ENCODE measurements at places on chromosomes 16 and 17.

GRCh38 chr17:66322764-66323163, 20.4 kb downstream of the PRKCA start:
- no peak for DNase-seq

- no peak for DNase-seq
These were observed 154.3 kb upstream of the ZFHX3 start for GRCh38 chr16:73202161-73202729.

- DNase-seq, result no peak
These were observed 289.2 kb downstream of the PHKB start for GRCh38 chr16:47750371-47750770.

GRCh38 chr17:49333804-49334203, 28.2 kb downstream of the ZNF652 start:
- DNase-seq, result no peak

DNA sequence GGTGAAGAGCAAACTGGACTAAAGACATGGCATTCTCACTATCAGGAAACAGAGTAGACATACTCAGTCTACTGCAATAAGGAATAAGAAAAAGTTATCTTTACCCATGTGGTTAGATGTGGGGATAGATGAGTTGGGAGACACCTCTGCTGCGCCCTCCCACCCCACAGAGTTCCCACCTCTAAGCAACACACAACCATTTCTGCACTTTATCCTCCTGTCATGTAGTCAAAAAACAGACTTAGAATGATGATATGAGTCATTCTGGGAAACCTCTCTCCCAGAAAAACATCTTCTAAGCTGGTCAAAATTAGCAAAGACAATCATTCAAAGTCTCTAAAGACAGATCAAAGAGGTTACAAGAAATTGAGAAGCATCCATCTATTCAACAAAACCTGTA, 94.9 kb downstream of the CACNG1 start:
- no peak for DNase-seq
